ENCODE measurements at places on chromosomes 6 and 20.

DNA sequence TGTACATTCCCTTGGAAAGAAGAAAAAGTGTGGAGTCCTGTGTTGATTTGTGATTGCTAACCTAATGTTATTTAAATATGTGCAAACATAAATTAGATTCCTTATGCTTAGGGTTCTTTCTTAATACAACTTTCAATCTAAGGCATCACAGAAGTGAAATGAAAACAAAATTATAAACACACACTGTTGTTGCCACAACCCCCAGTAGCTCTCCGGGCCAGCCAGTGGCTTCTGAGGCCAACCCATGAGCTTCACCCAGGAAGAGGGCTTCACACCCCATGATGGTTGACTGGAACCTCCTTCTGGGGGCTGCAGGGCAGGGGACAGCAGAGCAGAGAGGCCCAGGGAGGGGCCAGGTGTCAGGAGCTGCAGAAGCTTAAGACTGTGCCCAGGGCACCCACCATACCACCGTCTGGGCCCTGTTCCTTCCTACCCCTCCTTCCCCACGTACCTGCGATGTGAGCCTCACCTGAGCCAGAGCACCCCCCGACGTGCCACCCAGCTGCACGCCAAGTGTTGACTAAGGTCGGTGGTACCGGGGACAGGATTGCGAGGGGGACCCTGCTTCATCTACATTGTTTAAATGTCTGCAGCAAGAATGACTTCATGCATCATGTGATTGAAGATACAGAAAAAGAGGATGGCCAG lies 110.5 kb downstream of the FAM120B start:
- no peak for DNase-seq

GRCh38 chr20:4713401-4713800 lies 8.3 kb upstream of the PRND start:
- DNase-seq, result no peak

DNA sequence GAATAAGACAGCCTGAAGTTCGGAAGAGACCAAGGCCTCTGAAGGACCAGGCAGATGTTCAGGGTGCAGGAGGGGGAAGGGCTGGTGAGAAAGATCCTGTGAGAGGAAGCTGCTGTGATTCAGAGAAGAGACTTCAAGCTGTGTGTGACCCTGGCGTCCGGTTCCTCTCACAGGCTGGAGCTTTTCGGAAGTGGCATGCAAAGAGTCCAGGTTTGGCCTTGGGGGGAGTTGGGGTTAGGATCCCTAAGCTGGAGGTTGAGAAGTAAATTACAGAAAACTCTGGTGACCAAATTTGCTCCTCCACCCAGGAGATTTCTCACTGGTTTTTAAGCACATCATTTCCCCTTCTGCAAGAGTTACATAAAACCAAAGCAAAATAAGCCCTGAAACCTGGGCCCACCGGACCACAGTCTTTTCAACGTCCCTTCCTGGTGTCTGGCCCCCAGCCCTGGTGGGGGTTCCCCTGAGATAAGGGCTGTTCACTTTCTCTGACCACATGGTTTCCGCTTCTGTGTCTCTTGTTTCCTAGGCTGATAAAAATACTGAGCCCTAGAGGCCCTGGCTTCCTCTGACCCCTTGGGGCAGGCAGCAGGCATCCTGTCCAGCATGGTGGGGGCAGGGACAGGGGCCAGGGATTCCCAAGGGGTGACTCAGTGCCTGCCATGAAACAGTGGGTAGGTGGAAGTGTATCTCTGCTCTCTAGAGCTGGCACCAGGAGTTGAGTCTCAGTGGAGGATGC lies 12.0 kb upstream of the LTA start:
- no peak for DNase-seq

GRCh38 chr20:13165203-13165602 lies 55.9 kb upstream of the ISM1 start:
- no peak for DNase-seq

GRCh38 chr6:21842875-21843645 lies 249.5 kb downstream of the SOX4 start:
- peak; percentile 42 for DNase-seq

- DNase-seq, result no peak
Observed at GRCh38 chr20:43726811-43727338, at the start of gene GTSF1L. TSS of gene GTSF1L (minus strand) at chr20:43727002. CDS start at chr20:43726694, 308 bp downstream.

- peak; percentile 16 for DNase-seq
Observed at GRCh38 chr6:38804358-38804757, 89.2 kb downstream of the DNAH8 start.

GRCh38 chr6:48194596-48195295 lies 83.7 kb upstream of the PTCHD4 start:
- DNase-seq, result no peak

GRCh38 chr6:166572370-166573261 lies 13.9 kb downstream of the RAMACL start:
- DNase-seq, result no peak

- no peak for DNase-seq
Observed at GRCh38 chr20:18377896-18378481, 88.8 kb downstream of the DZANK1 start.

GRCh38 chr6:7282097-7282906 lies 30.7 kb downstream of the SSR1 start:
- DNase-seq, result no peak

DNA sequence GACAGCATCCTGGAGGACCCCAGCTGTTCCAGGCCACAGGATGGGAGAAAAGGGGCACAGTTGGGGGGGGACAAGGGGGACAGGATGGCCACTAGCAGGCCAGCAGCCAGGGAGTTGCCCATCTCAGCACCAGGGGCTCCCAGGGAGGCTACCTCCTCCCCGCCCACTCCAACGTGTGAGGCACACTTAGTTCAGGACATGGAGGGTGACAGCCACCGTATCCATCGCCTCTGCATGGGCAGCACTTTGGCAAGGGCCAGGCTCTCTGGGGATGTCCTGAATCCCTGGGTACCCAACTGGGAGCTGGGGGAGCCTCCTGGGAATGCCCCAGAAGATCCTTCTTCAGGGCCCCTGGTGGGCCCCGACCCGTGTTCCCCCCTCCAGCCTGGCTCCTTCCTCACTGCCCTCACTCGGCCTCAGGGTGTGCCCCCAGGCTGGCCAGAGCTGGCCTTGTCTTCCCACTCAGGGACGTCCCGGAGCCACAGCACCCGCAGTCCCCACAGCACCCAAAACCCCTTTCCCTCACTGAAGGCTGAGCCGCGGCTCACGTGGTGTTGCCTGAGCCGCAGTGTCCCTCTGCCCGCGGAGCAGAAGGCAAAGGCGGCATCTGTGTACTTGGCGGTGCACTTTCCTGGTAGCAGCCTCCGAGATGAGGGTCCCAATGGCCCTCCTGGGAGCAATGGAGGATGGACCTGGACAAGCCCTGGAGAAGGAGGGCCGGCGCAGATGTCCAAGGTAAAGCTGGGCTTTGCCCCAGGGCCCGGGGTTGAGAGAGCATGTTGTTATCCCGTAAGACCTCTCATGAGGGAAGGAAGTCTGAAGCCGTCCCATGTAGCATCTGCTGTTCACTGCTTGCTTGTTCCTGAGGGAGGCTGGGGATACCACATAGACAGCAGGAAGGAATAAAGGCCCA lies 30.7 kb downstream of the ZNF831 start:
- DNase-seq, result no peak

GRCh38 chr20:56579301-56579710 lies 46.3 kb downstream of the FAM209B start:
- no peak for DNase-seq

- no peak for DNase-seq
Observed at GRCh38 chr6:107756660-107757355, 67.3 kb downstream of the SCML4 start.

- DNase-seq, result no peak
Observed at GRCh38 chr6:122694602-122695001, 84.4 kb downstream of the PKIB start.

Measured in NCI-H345 (cell line).